Fibroblast of lung (primary cell): ENCODE measurements at places on chromosomes 7 and 10. TPM values are rescaled to one million over a fixed set of nuclear protein-coding genes. Genes with fewer than 3 reads are reported as not detected.

WDFY4 gene
- under 0.01 and 0.66 TPM in 2 replicates for total RNA-seq

GRCh38 chr10:47095211-47095610, 184.0 kb downstream of the PTPN20 start:
- no peak for DNase-seq

- DNase-seq = peak; percentile 35
Observed at GRCh38 chr10:91077549-91078071, 142.9 kb upstream of the PCGF5 start.

SPDYE6 gene
- total RNA-seq = not detected in 2 replicates

- DNase-seq = no peak
Observed at GRCh38 chr7:154427533-154427932, 375.3 kb downstream of the DPP6 start.

- no peak for DNase-seq
Observed at GRCh38 chr10:115091161-115091560, 2.0 kb upstream of the ATRNL1 start.

GRCh38 chr7:13841284-13841683, 148.2 kb downstream of the ETV1 start:
- no peak for DNase-seq

DNA sequence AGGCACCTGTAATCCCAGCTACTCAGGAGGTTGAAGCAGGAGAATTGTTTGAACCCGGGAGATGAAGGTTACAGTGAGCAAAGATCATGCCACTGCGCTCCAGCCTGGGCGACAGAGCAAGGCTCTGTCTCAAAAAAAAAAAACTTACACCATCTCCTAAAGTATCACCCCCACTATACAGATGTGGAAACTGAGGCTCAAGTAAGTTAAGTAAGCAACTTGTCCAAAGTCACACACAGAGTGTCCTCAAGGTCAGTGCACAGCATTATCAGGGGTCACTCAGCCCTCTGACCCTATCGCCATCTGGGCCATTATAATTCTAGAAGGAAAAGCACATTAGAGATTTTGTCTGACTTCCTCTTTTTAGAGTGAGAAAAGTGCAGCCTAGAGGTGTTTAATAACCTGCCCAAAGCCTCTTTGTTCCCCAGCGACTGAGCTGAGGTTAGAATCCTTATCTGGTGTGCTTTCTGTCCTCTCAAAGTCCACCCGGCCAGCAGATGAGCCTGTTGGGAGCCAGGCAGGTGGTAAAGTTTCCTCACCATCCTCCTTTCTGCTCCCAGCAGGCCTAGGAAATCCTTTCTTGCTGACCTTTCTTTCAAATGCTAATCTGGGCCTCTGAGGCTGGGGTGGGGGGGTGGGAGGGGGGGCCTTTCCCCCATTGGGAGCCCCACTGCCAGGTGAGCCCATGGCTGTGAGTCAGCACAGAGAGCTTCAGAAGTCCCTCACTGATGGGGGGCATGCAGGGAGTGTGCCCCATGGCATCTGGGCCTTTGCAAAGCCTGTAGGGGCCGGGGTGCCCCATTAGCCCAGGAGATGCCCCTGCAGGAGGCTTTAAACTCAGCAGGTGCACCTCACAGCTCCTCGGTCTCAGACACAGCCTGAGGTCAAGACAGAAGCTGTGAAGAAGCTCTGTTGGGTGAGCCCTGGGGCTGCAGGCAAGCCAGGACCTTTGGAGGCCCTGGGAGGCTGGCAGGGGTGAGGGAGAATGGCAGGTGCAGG, 12.0 kb upstream of the KCNMA1 start:
- DNase-seq = no peak

DNA sequence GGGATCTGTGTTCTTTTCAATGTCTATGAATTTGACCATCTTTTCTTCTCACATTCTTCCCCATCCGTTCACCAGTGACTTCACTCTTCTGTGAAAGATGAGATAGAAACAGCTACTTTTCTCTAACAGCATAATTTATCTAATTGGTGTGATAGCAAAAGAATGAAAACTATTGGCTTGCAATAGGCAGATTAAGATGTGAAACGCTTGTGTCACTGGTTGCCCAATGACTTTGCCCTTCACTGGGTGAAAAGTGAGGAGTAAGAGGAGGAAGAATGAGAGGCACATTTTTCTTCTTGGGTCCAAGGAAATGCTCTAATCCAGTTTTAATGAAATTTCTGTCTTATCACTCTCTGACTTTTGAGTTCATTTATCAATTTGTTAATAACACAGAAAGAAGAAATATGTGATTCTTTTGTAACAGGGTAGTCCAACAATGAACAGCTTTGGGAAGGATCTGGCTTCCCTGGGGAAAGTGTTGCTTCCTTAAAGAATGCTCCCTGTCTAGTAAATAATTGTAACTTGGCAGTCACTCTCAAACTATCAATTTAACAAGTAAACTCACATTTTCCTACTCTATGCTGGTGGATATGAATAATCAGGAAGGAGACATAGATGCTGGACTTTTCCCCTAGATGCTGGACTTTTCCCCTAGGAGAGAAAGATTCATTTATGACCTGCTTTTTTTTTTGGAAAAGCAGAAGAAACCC, 35.1 kb downstream of the BET1 start:
- peak; percentile 31 for DNase-seq

DNA sequence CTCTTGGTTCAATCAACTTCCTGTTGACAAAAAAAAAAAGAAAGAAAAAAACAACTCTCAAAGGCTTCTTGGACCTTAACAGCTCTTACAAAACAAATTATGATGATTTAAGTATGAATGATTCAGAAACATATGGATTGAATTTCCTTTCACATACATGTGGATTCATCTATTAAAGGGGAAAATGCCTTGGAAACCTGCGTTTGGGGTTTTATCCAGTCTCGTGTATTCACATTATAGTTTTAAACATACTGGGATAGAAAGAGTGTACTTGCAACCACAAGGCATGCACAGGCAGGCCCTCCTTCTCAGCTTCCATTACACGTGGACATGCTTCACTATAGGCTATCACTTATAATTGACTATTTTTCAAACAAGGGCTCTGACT, 286.7 kb downstream of the INHBA start:
- peak; percentile 12 for DNase-seq

COBL gene
- total RNA-seq = 0.26 and 0.33 TPM in 2 replicates

DNA sequence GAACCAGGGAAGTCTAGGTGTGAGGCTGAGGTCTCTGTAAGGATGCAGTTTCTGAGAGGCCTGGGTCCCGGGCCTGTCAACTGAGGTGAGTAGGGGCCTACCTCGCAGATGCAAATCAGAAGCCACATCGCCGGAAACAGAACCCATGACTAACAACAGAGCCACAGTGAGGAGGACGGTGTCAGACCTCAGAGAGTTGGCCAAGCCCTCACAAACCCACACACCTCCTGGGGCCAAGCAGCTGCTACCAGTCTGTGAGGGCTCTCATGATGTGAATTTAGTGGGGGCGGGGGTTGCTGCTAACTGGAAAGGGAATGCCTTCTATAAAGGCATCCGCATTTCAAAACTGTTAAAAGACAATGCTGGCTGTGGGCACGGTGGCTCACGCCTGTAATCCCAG, 103.0 kb downstream of the COBL start:
- no peak for DNase-seq

DNA sequence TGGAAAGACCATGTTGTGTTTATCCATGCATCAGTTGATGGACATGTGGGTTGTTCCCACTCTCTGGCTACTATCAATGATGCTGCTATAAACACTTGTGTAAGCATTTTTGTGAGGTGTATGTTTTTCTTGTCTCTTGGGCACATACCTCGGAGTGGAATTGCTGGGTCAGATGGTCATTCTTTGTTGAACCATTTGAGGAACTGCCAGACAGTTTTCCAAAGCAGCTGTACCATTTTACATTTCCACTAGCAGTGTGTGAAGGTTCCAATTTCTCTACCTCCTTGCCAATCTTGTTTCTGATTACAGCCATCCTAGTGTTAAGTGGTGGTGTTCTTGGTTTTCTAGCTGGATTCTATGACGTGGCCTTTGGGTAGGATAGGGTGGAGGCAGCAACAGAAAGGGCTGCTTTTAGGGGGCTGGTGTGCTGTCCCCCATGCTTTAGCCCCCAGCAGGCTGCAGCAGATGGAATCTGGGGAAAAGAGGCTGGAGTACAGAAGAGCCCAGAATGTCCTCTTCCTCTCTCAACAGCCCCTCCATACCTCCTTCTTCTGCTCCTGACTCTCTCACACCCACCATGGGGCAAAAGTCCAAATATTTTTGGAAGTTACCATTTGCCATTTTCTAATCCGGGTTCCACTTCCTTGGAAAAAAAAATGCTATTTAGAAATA, 352.7 kb downstream of the FRMD4A start:
- DNase-seq = peak; percentile 36

GRCh38 chr7:44713141-44713540, 35.5 kb upstream of the ZMIZ2 start:
- DNase-seq = no peak

DNA sequence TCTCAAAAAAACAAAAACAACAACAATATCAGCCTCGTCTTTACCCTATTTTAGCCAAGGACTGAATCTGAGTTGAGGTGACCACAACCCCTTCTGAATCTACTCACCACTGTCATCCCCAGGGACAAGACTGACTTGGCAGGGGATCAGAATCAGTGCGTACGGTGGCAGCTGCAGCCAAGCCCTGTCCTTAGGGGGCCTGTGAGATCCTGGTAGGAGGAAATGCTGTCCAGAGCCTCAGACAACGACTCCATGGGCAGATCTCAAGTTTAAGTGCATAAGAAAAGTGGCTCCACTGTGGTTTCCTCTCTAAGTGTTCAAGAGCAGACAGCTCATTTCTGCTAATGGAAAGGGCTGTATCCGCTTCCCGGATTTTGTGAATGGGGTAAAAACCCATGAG, 22.4 kb upstream of the CYTH3 start:
- no peak for DNase-seq

GRCh38 chr10:47287365-47287802, 12.6 kb upstream of the GDF10 start:
- DNase-seq = no peak

- peak; percentile 50 for DNase-seq
Observed at GRCh38 chr7:45689011-45689796, 115.0 kb downstream of the ADCY1 start.

DNA sequence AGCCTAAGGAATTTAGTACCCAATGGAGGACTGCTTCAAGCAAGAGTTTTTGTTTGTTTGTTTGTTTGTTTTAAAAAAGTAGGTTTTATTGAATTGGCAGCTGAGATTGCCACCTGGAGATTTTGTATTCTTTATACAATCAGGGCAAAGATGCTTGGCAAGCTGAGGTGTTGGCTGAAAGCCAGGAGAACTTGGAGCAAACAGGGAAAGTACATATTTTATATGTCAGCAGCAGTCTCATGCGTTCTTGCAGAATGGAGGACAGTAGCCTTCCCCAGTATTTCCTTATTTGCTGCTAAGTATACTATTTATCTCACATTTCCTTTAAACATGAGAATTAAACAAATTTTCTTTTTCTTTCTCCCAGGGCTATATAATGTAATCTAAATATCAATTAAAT, 22.6 kb upstream of the ICA1 start:
- no peak for DNase-seq

MRPS33 gene
- 30.6 and 40.1 TPM in 2 replicates for total RNA-seq

DNA sequence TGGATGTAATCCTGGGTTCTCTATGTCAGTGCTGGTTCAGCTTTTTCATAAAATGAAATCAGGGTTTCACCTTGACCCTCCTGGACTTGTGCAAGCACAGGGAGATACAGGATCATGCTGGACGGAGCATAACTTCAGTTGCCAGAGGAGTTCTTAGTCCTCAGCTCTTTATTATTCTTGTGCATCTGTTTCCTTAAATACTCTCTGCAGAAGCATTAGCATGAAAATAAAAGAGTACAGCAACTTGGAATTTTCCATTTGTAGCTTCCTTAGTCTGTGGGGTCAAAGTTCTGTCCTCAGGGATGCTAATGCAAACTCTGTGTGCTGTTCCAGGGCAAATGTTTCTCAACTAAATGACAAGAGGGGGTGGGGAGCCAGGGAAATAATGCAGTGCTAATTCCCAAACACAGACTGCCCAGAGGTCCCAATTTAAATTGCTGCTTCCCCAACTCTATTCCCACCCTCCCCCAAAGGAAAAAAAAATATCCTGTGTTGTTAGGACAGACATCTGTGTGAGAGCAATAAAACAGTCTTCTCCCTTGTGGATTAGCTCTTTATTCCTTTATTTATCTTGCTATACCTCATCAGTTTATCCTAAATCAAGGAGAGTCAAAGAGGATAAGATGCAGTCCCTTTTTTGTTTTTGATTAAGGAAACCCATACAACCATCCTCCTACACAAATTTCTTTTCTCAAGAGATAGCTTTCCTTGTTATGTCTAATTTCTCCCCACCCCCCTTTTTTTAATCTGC, 905.0 kb downstream of the LRMDA start:
- no peak for DNase-seq

GRCh38 chr7:6398943-6399342, 48.8 kb downstream of the DAGLB start:
- no peak for DNase-seq

DNA sequence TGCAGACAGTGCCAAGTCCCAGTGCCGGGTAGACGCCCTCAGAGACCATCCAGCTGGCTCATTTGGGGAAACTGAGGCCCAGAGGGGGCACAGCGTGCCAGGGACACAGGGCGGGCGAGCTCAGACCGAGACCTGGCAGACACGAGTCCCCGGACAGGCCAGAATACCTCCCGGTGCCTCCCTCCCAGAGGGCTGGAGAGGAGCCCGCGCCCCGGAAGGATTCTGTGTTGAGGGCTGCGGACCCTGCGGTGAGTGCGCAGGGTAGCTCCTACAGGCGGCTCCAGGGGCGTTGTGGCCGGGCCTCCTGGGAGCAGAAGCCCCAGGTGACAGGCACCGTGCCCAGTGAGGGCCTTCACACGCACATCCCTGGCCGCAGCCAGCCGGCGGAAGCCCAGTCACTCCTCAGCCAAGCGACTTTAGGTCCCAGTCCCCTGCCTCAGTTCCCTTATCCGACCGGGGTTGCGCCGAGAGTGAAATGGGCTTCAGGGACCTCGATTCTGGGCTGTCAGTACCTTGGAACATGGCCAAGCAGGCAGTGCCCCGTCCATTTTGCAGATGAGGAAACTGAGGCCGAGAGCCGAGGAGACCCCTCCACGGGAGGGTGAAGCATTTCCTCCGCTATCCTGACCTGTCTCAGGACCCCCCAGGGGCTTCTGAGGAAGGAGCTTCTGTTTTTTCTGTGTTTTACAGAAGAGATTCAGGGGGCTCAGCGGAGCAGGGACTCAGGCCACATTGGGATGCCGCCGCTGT, 73.6 kb downstream of the ELFN1 start:
- no peak for DNase-seq

CCSER2 gene
- 23.6 and 28.2 TPM in 2 replicates for total RNA-seq
